Stimulated activated CD4-positive, alpha-beta T cell treated with anti-CD3 and anti-CD28 coated beads, Interleukin-1b, Interleukin-23, amount 100 ng/mL, for 24 hours (primary cell): ENCODE measurements at places on chromosomes 11 and 22.

GRCh38 chr22:22930571-22931556, 43.2 kb downstream of the IGLL5 start:
- no peak for DNase-seq

DNA sequence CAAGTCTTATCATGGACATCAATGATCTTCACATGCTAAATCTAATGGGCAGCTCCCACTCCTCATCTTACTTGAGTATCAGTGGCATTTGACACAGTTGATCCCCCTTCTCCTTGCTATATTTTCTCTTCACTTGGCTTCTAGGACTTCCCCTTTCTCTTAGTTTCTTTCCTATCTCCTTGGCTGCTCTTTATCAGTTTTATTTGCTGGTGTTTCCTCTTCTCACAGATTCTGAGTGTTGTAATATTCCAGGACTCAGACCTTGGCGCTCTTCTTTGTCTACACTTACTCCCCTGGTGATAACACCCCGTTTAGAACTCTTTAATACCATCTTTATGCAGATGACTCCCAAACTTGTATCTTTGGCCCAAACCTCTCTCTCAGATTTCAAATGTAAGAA, 33.9 kb upstream of the RASSF10 start:
- DNase-seq, result no peak

GRCh38 chr11:117789241-117789640, 7.8 kb downstream of the DSCAML1 start:
- no peak for DNase-seq

- no peak for DNase-seq
These were observed 6.2 kb downstream of the ZDHHC8 start for GRCh38 chr22:20137671-20138416.

DNA sequence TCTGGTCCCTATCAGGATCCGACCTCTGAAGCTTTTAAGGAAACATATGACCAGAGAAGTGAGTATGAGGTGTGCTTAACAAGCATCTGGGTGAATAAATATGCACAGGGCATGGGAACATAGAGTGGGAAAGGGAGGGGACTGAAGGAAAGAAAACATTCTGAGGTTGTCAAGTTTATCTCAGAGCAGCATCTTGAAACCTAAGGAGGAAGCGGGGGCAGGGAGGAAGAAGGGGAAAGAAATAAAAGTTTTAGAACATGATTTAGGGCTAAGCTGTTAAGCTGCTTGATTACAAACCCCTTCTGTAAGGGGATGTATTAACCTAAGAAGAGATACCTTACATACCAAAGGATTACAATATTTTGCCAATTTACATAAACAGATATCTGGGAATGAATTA, 24.0 kb upstream of the SC5D start:
- no peak for DNase-seq

DNA sequence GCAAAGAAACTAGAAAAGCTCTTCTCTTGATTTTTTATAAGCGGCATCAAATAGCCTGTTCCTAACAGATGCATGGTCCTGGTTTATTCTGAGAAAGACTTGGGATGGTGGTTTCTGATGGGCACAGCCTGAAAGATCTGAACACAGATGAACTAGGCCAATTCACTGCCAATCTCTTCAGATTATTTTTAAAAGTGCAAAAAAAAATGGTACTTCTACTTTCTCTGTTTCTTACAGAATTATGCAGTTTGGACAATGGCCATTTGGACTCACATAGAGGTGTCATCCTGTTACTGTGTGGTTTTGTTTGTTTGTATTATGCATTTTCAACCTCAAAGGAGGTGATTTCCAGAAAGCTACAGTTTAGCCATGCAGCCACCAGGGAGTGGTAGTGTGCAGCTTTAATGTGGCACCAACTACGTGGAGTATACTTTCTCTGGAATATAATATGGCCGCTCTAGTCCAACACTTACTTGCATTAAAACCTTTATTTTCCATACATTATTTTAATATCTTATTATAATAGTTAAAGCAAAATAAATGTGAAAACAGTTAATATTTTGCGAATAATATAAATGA, 469.8 kb upstream of the KIRREL3 start:
- DNase-seq, result no peak

GRCh38 chr11:66844496-66845142, 1.4 kb downstream of the RCE1 start:
- no peak for DNase-seq

DNA sequence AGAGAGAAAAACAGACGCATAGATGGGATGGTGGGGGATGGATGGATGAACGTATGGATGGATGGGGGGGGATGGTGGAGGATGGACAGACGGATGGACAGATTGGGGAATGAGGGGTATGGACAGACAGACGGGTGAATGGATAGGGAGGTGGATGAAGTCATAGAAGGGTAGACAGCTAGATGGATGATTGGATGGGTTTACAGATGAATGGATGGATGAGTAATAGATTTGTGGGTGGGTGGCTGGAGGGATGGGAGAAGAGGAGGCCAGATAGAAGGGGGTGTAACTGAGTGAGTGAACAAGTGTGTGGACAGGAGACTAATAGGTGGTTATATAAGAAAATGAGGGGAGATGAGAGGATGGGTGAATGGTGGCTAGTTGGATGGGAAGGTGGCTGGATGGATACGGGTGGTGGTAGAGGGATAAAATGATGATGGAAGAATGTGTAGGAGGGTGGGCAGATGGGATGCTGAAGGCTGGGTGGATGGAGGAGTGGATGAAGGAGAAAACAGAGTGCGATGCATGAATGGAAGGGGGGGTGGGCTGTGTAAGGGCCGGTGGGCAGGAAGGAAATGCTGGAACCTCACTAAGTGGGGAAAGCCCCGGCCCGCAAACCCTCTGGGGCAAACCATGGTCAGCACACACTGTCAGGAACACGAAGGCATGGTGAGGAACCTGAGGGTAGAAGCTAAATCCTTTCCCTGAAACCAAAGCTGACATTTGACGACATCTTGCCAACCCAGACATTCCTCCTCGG, 21.6 kb downstream of the ARVCF start:
- no peak for DNase-seq

DNA sequence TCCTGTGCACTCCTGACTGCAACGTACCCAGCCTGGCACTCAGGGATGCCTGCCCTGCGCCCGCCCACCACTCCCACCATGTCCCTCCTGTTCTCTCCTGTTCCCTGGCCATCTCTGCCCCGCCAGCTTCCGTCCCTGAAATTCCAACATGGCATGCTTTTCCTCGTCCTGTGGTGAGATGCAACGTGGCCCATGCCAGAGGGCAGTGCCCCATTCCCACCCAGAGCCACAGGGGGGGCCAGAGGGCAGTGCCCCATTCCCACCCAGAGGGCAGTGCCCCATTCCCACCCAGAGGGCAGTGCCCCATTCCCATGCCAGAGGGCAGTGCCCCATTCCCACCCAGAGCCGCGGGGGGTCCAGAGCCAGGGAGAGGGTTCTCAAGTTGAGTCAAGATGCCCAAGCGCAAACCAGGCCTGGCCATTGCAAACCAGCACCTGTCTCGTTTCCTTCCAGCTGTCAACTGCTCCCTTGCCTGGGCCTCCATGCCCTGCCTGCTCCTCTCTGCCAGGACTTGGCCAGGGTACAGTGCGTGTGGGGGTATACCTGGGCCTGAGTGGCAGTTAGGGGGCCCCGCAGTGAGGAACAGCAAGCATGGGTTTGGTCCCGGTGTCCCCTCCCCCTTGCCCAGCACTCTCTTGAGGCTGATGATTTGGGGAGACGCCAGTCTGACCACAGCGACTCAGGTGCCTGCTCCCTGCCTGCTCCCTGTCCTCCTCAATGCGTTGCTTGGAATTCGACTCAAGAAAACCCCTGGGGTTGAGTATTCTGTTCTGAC, 14.6 kb downstream of the B3GAT1 start:
- no peak for DNase-seq

DNA sequence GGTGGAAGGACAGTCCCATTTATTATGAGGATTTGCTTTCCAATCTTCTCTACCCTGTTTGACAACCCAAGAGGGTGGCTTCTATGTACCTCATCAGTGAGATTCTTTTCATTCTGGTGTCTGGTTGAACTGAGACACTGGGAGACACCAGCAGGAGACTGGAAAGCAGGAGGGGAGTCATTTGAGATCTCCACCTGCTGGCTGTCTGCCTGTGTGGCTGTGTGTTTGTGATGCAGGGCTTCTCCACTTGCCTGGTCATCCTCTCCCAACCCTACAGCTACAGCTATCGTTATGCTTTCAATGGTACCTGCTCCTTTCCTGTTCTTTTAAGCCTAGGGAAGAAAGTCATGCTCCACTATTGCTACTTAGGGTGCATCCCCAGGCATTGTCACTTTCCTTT, 48.6 kb downstream of the MRGPRX1 start:
- DNase-seq, result no peak

DNA sequence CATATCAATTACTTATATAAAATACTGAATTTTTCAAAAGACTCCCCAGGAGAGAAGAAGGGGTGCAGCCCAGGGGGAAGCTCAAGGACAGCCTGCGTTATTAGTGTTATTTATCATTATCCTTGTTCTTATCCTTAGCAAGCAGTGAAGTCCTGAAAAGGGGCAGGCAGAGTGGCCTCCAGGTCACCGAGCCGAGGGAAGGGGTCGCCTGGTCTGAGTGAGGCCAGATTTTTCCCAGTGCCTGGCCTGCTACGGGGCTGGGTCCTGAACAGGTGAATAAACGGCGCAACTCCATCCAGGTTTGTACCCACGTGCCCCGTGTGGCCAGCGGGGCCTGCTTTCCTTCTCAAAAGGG, 123.7 kb downstream of the BRD1 start:
- no peak for DNase-seq

- DNase-seq, result no peak
These were observed 75.4 kb upstream of the ARHGAP20 start for GRCh38 chr11:110787680-110788079.

- DNase-seq, result no peak
These were observed 14.2 kb upstream of the TECTA start for GRCh38 chr11:121086866-121087265.

DNA sequence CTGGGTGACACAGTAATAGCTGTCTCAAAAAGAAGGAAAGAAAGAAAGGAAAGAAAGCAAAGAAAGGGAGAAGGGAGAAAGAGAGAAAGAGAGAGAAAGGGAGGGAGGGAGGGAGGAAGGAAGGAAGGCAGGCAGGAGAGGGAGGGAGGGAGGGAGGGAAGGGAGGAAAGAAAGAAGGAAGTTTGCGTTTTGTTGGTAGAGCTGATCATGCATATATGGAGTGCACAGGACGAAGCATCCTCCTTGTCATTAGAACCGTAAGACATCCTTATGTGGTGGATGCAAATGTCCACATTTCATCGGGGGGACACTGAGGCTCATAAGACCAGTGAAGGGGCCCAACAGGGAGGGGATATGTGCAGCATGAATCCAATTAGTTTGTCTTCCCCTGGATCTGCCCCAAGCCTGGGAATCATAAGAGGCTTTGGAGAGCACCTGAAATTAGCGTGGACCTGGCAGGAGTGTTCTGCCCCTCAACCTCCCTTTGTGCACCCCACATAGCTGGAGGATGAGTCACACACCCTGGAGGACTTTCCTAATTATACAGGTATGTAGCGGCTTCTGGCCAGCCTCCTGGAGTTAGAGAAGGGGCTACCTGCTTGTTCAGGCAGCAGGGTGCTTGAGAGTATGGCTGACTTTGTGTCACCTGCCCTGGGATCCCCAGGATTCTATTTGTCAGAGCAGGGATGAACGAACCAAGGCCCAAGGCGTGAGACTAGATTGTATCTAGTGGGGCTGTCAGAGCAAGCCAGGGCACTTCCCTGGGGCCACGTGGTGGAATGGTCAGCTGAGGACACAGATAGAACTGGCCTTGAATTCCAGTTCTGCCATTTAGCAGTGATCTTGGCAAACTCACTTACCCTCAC, 119.7 kb upstream of the CD82 start:
- no peak for DNase-seq

DNA sequence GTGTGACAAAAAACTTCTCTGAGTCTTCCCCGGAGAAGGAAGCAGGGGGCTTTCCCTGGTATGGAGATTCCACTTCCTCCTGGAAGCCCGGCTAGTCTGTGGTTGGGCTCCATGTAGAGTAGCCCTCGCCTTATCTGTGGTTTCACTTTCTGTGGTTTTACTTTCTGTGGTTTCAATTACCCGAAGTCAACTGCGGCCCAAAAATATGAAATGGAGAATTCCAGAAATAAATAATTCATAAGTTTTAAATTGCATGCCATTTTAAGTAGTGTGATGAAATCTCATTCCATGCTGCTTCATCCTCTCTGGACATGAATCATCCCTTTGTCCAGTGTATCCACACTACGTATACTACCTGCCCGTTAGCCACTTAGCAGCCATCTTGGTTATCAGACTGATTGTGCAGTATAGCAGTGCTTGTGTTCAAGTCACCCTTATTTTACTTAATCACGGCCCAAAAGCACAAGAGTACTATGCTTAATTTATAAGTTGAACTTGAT, 275.0 kb upstream of the SESN3 start:
- DNase-seq, result no peak

- DNase-seq, result no peak
These were observed 35.9 kb downstream of the ARAP1 start for GRCh38 chr11:72716290-72716689.

DNA sequence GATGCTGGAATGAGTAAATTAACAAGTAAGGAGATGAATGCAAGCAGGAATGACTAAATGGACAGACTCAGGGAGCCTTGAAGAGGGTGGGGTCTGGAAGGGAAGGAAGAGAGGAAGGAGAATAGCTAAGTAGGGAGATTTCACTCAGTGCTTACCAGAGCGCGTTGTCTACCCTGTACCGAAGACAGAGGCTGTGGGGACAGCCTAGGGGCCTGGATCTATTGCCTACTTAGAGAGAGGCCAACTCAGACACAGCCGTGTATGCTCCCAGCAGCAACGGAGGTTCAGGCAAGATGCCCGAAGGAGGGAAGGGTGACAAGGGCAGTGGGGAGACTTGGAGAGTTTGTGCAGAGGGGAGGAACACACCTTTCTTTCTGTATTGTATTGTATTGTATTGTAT, at the start of gene FOLR2:
TSS of gene FOLR2 (plus strand) at position 157 of the 400 bp plus-strand sequence. CDS start 1,791 bp downstream, outside the sequence.
- no peak for DNase-seq

DNA sequence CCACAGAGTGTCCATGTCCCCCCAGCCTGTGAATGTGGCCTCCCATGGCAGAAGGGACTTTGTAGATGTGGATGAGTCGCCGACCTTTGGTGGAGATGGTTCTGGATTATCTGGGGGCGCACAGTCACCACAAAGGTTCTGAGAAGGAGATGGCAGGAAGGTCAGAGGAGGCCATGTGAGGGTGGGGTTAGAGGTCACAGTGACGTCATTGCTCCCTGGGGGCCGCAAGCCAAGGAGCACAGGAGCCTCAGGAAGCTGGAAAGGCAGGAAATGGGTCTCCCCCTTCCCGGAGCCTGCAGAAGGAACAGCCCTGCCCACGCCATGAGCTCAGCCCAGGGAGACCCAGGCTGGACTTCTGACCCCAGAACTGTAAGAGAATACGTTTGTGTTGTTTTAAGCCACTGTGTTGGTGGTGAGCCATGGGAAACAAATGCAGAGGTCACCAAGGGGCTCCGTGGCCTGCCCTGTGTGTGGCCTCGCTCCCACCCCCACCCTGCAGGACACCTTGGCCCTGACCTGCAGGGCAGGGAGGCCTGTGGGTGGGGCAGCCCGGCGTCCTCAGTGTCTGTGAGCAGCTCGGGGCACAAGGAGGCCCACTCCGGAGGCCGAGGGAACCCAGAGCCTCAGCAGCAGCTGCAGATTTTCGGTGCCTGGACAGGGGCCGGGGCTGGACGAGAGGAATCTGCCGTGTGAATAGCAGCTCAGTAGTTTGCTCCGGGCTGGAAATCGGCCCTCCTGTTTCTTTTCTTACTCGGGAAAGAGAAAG, 32.1 kb downstream of the GRAMD4 start:
- no peak for DNase-seq
